NCI-H748 treated with DMSO at 0.1 percent for 48 hours (cell line): ENCODE measurements at places on chromosomes 12 and 14.

GRCh38 chr12:115074617-115075016, 390.6 kb upstream of the TBX3 start:
- DNase-seq, result no peak

GRCh38 chr12:116037941-116038837, 239.3 kb downstream of the MED13L start:
- no peak for DNase-seq

- DNase-seq, result no peak
These were observed 9.6 kb upstream of the TBX5 start for GRCh38 chr12:114415525-114415868.

DNA sequence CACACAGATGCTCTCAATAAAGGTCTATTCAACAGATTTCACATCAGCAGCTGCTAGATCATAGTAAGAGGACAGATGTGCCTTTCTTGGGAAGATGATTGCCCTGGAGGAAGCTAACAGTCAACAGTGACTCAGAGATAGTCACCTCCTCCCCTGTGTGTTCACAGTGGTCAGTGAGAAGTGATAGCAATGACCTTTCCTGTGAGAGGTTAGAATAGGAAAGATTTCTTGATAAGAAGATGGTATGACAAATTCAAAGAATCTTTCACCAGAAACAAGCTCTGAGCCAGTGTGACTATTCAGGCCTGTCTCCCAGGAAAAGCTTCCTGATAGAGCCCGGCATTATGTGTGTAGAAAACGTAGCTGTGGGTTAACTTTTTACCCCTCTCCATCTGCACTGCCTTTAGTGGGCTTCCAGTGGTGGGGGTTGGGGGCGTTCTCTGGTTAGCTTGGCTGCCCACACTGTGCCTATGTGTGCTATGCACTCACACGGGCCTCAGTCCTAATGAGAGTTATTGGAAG, 66.4 kb upstream of the ARHGAP5 start:
- no peak for DNase-seq

- no peak for DNase-seq
These were observed 538.0 kb upstream of the ATP2B1 start for GRCh38 chr12:90246688-90247087.

- DNase-seq, result no peak
These were observed 1116.5 kb upstream of the TMEM132C start for GRCh38 chr12:127150479-127150878.

GRCh38 chr12:105214148-105214547, 21.8 kb downstream of the APPL2 start:
- DNase-seq, result no peak

DNA sequence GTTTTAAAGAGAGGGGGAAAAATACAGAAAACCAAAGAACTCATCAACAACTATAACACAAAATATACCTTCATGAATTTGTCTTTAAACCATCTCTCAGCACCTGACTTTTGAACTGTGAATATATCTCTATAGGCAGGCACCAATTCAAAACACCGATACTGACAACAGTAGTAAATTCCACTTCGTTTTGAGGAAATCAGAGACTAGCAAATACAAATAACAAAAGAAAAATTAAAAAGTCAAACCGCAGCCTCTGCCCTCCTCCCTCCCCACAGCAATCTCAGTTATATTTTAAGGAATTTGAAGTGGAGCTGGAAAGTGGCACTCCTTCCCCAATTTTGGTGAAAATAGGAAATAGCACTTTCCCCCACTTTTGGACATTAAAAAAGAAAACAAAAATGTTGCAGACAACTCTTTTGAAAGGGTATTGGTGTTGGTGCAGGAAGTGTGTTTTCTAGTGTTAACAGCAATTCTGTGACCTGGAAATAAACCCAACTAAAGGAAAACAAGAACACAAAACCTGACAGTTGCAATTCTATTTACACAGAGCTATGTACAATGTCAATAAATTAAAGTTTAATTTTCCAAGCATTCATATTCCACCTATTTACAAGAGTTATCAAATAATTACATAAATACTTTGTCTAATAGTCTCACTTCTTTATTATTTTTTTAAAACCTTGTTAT, 13.5 kb downstream of the TBX3 start:
- DNase-seq, result no peak

DNA sequence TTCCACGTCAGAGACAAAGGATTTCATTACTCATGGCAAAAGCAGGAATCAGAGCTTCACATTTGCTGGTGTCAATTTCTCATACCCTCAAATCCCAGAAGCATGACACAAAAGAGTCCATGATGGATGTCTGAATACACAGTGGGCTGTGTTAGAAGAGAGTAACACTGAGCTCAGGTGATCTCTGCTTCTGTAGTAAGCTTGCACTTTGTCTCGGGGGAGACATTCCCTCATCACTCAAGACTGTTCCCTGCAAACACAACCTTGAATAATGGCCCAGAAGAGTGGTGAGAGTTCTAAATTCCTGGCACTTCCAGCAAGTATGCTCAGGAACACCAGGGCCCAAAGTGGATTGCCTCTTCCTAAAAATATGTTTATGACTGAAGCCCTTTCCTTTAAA, 1787.2 kb upstream of the SEL1L start:
- DNase-seq, result no peak

DNA sequence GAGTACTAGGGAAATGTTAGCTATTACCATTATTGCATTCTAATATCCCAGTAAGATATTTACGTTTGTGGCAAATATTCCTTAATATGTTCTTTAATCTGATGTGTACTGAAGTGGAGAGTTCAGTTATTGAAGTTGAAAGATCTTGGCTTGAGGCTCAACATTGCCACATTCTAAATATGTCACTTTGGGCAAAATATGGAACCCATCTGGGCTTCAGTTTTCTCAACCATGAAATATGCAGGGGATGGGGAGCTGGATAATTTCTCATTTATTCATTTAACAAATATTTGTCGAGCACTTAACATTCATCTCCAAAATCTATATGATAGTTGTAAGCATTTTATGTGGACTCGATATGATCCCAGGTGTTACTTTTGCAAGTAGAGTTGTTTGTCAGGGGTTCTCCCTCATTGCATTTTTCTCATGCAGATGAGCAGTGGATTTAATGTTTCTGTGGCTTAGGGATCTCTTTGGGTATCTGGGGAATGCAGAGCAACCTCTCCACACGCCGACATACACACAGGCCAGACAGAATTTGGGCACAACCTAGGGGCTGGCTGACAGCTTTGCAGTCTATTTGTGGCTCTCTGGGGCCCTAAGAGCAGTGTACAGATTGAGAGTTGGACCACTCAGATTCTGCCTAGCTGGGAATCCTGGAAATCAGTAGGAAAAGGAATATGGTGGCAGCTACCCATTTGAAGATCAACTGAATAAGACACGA, 26.6 kb upstream of the APPL2 start:
- DNase-seq, result no peak

- DNase-seq, result no peak
These were observed 150.4 kb upstream of the FAR2 start for GRCh38 chr12:28998662-28999120.

DNA sequence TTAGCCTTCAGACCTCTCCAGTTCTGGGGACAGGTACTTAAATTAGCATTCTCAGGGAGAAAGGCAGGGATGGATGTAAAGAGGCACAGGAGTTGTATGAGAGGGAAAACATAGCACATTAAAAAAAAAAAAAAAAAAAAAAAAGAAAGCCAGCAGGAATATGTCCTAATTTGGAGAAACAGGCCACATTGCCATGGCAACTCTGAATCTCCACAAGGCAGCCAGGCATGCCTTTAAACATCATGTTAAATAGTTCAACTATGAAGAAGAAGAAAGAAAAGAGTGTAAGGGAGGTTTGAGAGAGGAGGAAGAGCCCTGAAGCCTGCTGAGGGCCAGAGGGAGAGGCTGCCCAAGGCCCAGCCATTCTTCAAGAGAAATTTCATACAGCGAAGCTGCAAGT, 145.8 kb downstream of the GRIN2B start:
- no peak for DNase-seq

DNA sequence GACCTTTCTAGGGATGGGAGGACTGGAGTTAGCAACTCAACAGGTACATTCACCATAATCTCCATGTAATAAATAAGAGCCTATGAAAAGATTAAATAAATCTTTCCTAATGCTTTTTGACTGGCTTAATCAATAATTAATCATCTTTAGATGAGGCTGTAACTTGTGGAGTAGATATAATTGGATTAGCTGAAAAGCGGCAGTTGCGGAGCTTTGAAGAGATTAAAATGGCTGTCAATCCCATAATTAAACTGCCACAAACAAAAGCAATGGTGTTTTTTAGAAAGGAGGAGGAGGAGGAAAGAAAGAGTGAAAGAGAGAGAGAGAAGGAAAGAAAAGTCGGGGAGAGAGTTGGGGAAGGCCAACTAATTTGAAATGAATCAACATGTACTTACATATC, 70.7 kb upstream of the TMEM263 start:
- DNase-seq, result no peak

DNA sequence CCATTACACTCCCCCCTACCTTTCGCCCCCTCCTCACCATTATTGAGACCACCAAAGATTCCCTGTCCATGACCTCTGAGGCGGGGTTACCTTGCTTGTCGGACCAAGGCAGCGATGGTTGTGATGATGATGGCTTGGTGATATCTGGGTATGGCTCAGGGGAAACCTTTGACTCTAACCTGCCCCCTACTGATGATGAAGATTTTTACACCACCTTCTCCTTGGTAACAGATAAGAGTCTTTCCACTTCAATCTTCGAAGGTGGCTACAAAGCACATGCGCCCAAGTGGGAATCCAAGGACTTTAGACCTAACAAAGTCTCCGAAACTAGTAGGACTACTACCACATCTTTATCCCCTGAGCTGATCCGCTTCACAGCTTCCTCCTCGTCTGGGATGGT, 350.2 kb downstream of the DIO2 start:
- DNase-seq, result no peak

DNA sequence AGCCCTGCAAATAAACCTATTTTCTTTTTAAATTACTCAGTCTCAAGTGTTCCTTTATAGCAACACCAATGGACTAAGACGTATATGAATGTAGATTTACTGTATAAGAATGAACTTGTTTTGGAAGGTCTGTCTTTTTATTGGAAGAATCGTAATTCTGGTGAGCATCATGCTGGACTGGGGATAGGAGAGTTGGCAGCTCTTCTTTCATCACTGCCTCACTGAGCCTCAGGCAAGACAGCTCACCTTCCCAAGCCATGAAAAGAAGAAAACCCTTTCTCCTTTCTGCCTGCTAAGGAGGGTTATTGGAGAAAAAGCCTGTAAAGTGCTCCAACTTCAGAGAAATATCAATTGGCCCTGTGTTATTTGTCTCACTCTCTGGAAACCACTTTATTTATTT, 9.1 kb upstream of the RNF34 start:
- DNase-seq, result no peak

DNA sequence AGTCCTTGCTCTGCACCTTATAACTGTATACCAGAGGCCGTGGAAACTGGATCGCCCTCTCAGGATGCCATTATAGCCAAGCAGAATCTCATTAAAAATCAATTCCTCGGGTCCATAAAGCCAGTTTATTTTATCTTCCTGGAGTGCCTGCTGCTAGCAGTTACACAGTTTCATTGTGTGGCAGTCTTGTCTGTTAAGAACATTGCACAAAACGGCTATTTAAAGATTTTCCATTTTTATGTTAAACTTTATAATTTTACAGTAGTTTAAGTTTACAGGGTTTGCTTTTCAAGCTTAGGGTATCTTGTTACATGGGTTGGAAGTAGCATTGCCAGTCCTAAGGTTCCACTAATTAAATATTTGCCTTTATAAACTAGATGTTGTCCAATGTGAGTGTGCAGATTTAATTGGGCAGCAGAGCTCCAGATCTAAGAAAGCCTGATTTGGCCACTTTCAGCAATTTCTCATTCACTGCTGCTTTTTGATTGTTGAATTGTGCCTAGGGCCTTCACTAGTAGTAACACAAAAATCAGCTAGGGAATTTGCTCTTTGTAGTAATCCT, 17.0 kb downstream of the TMEM30B start:
- DNase-seq, result no peak

DNA sequence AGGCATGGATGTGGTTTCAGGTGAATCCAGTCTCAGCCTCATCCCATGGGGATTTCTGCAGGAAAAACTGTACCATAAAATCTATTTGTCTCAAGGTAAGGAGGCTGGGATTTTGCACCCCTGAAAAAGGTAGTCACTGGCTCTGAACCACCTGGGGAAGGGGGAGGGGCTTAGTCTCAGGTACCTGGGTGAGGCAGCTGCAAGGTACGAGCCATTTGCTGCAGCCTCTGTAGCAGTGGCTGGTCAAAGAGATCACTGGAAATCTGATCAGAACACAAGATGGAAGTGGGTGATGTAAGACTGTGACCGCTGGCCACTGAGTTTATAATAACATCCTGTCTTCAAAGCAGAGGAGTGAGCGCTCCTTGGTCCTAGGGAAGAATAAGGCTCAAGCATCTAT, 209.9 kb upstream of the NOS1 start:
- DNase-seq, result no peak

DNA sequence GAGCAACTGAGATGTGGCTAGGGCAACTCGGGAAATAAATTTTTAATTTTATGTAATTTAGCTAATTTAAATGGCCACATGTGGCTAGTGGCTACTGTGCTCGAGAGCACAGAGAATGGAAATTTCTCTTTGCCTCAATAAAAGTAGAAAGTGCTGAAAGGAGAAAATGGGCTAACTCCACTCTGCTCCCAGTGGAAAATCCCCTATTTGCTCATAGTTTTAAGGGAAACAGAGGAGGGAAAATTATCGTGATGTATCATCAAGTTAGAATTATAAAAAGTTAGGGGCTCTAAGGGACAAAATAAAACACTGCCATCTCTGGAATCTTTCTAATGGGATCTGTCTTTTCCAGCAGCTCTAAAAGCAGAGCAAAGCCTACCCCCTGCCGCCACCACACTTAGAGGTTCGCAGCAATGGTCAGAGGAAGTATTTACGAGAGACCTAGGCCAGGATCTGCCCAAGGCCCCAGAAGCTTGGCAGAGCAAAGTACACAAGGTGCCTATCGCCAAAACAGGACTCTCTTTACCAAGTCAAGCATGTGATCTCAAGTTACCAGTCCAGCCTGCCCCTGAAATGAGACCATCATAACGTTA, 220.7 kb downstream of the PPM1H start:
- DNase-seq, result no peak

DNA sequence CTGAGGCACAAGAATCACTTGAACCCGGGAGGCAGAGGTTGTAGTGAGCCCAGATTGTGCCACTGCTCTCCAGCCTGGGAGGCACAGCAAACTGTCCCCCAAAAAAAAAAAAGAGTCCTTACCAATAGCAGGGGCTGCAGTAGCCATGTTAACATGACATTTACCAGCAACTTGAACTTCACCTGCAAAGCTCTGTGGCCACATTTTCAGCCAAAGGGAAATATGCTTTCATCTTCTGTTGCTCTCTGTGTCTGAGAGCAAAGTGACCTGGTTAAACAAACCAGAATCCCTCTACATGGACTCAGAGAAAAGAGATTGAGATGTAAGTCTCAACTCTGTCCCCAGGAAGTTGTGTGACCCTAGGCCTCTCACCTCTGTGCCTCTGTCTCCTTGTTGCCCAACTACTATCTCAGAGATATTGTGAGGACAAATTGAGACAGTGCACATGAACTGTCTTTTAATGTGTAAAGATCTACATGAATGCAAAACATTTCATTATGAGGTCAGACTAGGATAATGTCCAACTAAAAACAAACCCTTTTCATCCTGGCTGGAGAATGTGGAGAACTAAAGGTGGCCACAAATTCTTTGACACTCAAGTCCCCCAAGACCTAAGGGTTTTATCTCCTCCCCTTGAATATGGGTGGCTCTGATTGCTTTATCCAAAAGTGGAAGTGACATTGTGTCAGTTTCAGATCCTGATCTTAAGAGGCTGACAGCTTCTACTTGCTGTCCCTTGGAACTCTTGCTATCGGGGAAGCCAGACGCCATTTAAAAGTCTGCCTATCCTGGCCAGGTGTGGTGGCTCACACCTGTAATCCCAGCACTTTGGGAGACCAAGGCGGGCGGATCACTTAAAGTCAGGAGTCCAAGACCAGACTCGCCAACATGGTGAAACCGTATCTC, 24.7 kb upstream of the P2RX4 start:
- DNase-seq, result no peak
